ENCODE measurements at places on chromosomes 4 and X.

DNA sequence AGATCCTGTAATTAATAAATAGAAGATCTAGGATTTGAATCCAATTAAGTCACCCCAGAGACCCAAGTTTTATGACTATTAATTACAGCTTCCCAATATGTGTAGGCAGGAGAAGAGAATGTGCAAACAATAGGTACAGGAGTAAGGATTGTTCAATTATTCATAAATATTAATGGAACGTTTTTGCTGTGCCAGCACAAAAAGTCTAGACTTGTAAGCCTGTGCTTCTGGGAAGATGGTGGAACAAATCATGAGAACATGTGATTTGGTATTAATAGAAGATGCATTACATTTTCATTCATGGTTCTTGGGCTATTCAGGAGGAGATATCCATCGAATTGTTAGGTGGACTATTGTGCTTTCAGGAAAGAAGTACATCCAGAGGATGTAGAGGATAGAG, 1240.9 kb downstream of the STIM2 start:
- DNase-seq, result no peak

DNA sequence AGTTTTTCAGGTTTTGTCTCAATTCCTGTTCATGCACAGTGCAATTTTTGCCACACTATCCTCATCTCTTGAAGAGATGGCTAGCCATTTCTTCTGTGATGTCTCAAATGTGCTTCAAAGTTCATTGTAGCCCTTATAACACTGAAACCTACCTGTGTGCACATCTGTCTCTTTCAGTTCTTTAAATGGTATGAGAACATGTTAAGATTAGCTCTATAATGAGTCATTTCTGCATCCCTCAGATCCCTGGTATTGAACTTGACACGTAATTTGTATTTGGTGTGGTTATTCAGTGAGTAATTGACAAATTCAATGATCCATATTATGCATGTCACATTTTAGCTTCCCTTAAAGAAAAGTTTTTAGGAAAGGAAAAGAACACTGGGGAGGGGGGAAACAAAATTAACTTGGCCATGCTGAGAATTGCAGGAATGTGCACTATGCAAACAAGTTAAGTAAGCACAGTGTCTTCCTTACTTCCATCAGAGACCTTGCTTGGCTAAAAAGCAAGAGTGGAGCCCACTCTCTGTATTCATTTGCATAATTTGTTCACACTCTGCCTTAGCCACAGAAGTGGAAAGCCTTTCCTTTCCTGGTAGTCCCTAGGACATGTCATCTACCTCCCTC, 659.8 kb upstream of the MAGEB2 start:
- no peak for DNase-seq

DNA sequence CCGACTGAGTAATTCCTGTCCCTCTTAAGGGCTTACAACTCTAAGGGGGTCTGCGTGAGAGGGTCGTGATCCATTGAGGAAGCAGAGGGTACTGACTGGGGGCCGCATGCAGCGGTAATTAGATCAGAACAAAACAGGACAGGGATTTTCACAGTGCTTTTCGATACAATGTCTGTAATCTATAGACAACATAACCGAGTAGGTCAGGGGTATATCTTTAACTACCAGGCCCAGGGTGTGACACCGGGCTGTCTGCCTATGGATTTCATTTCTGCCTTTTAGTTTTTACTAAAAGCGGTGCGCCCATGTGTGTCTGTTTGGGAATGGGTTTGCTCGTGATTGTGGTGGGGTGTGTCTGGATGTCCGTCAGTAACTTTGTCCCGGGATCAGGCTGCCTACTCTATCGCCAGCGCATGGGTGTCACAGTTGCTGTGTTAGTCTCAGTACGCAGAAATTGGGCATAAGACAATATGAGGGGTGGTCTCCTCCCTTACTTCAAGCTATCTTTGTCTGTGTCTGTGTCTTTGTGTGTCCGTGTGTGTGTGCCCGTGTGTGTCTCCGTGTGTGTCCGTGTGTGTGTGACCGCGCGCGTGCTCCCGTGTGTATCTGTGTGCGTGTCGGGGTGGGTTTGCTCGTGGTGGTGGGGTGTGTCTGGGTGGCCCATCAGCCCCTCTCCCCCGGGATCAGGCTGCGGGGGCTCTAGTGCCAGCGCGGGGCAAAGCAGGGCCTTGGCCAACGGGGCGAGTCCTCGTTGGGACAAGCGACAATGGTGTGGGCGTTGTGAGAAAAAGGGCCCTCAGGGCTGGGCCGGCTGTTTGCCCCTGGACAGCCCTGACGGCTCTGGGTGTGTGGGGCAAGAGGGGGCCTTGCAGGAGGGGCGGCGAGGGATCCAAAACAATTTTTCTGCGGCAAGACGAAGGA, 10.4 kb downstream of the FRG2 start:
- no peak for DNase-seq

- peak; percentile 44 for DNase-seq
Measured at GRCh38 chr4:102713096-102713495, 47.7 kb downstream of the MANBA start.

GRCh38 chr4:12852338-12853307, 631.5 kb downstream of the RAB28 start:
- DNase-seq, result peak; percentile 42

- DNase-seq, result no peak
Measured at GRCh38 chrX:2536974-2537373, 36.2 kb upstream of the DHRSX start.

DNA sequence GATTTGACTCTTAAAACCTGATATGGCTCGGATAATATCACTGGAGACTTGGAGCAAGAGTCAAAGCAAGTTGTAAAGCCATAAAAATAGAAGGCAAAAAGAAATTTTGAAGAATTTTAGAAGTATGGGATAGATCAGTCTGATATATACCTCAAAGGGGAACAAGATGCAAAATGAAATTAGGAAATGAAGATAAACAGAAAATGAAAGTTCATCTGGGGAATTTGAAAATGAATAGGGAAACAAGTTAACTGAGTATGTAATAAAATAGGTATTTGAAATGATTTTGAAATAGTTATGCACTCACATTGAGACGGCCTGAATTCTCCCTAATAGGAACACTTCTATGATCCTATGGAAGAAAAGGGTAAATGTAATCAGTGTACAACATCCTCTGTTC, 5.7 kb downstream of the CYP2U1 start:
- DNase-seq, result no peak

GRCh38 chr4:56757261-56757746, 64.2 kb downstream of the SPINK2 start:
- DNase-seq, result peak; percentile 70

DNA sequence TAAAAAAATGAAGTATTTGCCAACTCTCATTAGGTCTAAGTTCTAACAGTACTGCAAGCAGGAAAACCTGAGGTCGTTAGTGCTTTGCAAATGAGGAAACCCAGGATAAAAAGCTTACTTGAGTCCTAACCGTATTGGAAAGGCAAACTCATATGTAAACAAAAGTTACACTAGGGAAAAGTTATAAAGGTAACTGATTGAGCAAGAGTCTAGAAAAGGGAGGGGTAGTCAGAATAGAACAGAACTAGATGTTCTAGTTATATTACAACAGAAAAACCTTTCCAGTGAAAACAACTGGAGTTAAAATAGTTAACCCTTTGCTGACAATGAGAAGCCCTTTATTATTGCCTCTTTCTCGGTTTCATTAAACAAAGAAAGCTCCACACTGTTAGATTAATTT, 66.4 kb upstream of the MAOA start:
- no peak for DNase-seq

GRCh38 chr4:171472230-171472629, 341.0 kb upstream of the GALNTL6 start:
- no peak for DNase-seq

GRCh38 chr4:143386812-143387211, 50.1 kb downstream of the GAB1 start:
- DNase-seq, result no peak

GRCh38 chr4:172050911-172051310, 237.7 kb downstream of the GALNTL6 start:
- no peak for DNase-seq
